ENCODE measurements at places on chromosomes 4 and X. TPM values are rescaled to one million over a fixed set of nuclear protein-coding genes. Genes with fewer than 3 reads are reported as not detected.

GRCh38 chr4:47612116-47613023 is 127.3 kb downstream of the ATP10D start:
- peaks cover 4% of the 10 kb centered on the region for H3K27me3 ChIP-seq
- H3K27ac ChIP-seq, result no peak overlapping the region
- no peak overlapping the region for H3K4me3 ChIP-seq
- H3K4me1 ChIP-seq, result no peaks in the 10 kb centered on the region

DNA sequence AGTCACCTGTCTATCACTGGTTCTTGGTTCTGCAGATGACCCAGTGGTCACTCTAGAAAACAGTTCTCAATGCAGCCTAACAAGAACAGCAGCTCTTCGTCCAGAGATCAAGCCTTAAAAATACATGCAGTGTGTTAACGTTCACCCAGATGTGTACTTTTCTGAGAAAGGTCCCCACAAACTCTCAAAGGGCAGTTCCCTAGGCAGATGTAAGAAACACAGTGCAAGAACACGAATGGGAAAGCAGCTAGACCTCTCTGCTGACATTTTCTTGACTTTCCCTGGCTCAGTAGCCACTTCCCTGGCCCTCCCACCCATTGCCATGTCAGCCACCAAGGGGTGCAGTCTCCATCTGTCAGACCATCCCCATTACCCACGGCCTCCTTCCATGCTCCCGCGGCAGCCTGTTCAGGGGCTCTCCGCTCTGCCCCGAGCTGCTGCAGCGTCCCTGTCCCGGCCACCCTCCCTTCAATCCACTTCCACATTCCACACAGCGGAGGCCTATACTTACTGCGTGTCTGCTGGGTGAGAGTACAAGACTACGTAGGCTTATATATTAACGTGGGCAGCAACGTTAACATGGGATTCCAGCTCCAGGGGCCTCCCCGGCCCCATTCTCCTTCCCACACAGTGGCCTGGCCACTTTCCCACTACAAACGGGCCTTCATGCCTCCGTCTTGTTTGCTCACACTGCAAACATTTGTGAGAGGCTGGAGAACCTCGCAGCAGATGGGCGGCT is 34.3 kb downstream of the IRF2 start:
- no peak overlapping the region for H3K27ac ChIP-seq
- peaks cover 79% of the 10 kb centered on the region for H3K4me1 ChIP-seq
- no peak overlapping the region for H3K4me3 ChIP-seq

DNA sequence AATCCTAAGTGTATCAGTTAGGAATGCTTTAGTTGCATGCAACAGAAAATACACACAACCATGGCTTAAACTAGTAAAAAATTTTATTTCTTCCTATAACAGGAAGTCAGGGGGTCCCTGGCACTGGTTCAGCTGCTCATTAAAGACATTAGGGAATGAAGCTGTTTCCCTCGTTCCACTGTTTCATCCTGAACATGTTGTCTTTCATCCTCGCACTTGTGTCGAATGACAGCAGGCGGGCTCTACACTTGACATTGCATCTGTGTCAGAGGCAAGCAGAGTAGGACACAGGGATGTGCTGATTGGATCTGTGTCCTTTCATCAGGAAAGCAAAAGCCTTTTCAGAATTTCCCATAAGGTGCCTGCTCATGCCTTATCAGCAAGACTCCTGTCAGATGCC is 22.8 kb upstream of the C1QTNF7 start:
- no peak overlapping the region for H3K4me3 ChIP-seq
- H3K4me1 ChIP-seq, result peaks cover 16% of the 10 kb centered on the region
- H3K27me3 ChIP-seq, result peaks cover 2% of the 10 kb centered on the region

DNA sequence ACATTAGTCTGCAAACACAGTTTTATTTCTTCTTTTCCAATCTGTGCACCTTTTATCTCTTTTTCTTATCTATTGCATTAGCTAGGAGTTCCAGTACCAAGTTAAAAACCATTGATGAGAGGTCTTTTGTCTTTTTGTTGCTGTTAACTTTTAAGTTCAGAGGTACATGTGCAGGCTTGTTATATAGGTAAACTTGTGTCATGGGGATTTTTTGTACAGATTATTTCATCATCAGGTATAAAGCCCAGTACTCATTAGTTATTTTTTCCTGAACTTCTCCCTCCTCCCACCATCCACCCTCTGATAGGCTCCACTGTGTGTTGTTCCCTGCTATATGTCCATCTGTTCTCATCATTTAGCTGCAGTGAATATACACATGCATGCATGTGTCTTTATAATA is 349.9 kb downstream of the PDHA2 start:
- no peak overlapping the region for H3K4me3 ChIP-seq
- H3K36me3 ChIP-seq, result no peaks in the 10 kb centered on the region
- H3K27me3 ChIP-seq, result no peaks in the 10 kb centered on the region
- no peaks in the 10 kb centered on the region for H3K4me1 ChIP-seq
- H3K27ac ChIP-seq, result no peak overlapping the region
- DNase-seq, result no peak

Gene CXCL1
- total RNA-seq, result not detected

Gene POLN
- total RNA-seq, result 2.1 TPM

DNA sequence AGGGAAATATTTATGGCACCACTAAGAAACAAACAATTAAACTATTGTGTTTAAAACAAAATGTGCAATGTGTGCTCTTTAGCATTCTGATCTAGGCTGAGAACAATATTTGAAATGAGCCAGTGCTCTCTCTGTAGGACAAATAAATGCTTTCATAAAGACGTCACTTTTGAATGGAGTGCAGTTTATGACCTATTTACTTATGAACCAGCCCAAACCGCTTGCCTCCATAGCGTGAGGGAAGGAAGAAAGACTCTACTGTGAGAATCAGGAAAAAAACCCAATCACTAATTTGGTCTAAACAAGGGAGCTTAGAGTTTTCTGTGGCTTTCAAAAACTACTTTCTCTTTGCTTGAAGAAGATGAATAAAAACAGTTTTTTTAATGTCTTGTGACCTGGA is 39.4 kb downstream of the SAT1 start:
- H3K27ac ChIP-seq, result no peak overlapping the region
- no peaks in the 10 kb centered on the region for H3K36me3 ChIP-seq
- no peak overlapping the region for H3K4me3 ChIP-seq
- H3K4me1 ChIP-seq, result no peaks in the 10 kb centered on the region

Gene PDZD4
- total RNA-seq, result 0.44 TPM

Gene F8A1
- 23.6 TPM for total RNA-seq

DNA sequence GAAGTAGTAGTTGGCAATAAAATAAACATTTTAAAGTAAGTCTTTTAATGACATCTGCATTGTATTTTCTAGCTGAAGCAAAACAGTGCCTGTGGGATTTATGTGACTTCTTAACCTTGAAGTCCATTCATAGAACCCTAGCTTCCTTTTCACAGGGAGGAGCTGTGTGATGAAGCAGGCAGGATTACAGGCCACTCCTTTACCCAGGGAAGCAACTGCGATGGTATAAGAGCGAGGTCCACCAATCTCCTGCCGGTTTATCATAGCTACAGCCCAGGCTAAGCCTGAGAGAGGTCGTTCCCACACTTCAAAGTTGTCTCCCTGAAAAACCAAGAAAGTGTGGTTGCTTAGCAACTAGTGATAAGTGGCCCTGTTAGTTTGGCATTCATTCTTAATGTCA is 7.0 kb downstream of the RPL36A start:
- DNase-seq, result no peak
- peaks cover 8% of the 10 kb centered on the region for H3K4me1 ChIP-seq
- no peak overlapping the region for H3K27ac ChIP-seq

Gene CXCL9
- 0.10 TPM for total RNA-seq

GRCh38 chr4:187544461-187545053 is 451.0 kb upstream of the ZFP42 start:
- H3K4me1 ChIP-seq, result no peaks in the 10 kb centered on the region
- no peaks in the 10 kb centered on the region for H3K27me3 ChIP-seq

DNA sequence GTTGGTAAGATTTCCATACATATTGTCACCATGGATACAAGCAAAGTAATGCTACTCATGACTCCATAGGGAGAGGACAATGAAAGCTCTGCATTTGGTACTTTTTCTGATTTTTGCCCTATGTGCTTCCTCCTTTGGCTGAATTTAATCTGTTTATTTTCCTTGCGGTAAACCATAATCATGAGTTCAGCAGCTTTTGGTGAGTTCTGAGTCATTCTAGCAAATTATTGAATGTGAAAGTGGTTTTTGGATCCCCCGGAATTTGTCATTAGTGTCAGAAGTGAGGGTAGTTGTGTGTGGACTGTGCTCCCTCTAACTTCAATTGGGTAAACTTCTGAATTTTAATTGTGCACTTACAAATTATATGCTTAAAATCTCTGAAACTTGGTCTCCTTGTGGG is 170.3 kb downstream of the MOSPD2 start:
- no peaks in the 10 kb centered on the region for H3K4me1 ChIP-seq
- H3K27me3 ChIP-seq, result no peaks in the 10 kb centered on the region
- no peak overlapping the region for H3K27ac ChIP-seq
- DNase-seq, result no peak
- H3K36me3 ChIP-seq, result no peaks in the 10 kb centered on the region

- H3K4me3 ChIP-seq, result peak within 1 kb of the TSS; percentile 87
- DNase-seq, result peak; percentile 89
- peaks cover 2% of the 10 kb centered on the region for H3K36me3 ChIP-seq
- H3K27ac ChIP-seq, result peak within 1 kb of the TSS; percentile 83
- peaks cover 24% of the 10 kb centered on the region for H3K27me3 ChIP-seq
Observed at GRCh38 chr4:39638354-39639239, at the start of gene SMIM14. Gene SMIM14, minus strand, starts transcription at chr4:39638865. Its CDS starts 33,720 bp downstream, at chr4:39605145.

Gene HTN1
- not detected for total RNA-seq

Gene CENPVL1
- not detected for total RNA-seq

Gene C4orf36
- total RNA-seq, result not detected

DNA sequence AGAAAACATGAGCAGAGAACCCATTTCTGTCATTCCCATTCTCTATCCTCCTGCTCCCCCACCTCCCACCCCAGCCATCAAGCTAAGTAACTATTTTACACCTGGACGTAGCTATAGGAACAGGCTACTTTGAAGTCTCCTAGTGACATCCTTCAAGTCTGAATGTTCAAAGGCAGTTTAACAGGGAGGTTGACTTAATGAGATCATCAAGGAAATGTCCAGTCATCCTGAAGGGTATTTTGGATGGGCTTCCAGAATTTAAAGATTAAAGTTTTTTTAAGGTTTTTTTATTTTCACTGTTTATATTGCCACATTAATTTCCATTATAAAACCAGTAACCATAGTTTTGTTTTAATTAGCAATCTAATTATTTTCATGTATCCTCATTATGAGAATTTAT is 41.1 kb downstream of the HPF1 start:
- H3K4me3 ChIP-seq, result no peak overlapping the region
- peaks cover 18% of the 10 kb centered on the region for H3K4me1 ChIP-seq
- H3K27ac ChIP-seq, result no peak overlapping the region

GRCh38 chr4:82761229-82761628 is 37.4 kb downstream of the SCD5 start:
- H3K36me3 ChIP-seq, result no peaks in the 10 kb centered on the region
- H3K27me3 ChIP-seq, result peaks cover 1% of the 10 kb centered on the region
- DNase-seq, result no peak
- H3K4me3 ChIP-seq, result no peak overlapping the region

DNA sequence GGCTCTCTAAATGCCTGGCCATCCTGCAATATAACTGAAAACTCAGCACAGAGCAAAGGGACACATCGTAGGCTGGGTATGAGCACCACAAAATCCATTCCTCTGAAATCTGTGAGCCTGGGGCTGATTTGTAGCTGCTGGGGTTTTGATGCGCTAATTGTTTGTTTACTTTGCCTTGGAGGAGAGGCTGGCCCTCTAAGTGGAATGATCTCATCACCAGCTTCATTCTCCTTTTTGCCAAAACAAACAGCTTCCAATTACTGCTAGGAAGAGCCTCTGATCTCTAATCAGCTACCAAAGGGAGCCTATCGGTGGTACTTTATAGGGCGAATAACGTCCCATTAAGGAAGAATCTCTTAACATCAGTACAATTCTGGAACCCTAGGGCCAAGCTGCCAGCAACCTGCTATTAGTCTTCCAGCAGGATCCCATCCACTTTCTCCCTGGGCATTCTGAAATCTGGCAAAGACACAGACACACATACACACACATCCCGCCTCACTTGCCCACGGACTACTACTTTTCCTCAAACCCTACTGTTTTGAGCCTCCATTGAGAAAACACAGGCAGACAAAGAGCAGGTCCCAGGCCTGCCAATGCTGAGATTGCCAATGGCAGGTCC is 5.8 kb downstream of the ANOS1 start:
- H3K27ac ChIP-seq, result no peak overlapping the region
- no peak for DNase-seq
- no peaks in the 10 kb centered on the region for H3K36me3 ChIP-seq
- H3K4me1 ChIP-seq, result no peaks in the 10 kb centered on the region
- H3K4me3 ChIP-seq, result no peak overlapping the region

Gene TEC
- 1.3 TPM for total RNA-seq

DNA sequence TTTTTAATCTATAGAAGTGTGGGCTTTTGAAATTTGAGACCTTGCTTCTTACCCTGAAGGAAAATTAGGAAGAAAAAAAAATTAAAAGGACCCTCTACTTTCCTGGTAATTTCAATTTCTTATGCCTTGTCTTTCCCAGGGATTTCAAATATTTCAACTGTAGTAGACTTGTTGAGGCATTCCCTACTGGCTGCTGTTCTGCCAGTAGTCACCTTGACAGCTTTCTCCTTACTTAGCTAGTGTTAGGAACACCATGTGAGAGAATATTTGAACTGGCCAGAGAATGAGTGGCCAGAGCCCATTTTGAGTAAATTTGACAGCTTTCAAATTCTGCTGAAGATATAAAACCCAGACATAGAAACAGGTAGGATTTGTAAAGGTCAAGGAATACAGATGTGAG is 24.0 kb upstream of the GBA3 start:
- H3K36me3 ChIP-seq, result no peaks in the 10 kb centered on the region
- peaks cover 36% of the 10 kb centered on the region for H3K4me1 ChIP-seq
- DNase-seq, result no peak
- H3K27me3 ChIP-seq, result peaks cover 2% of the 10 kb centered on the region

Gene SLIT2
- total RNA-seq, result 0.07 TPM

Gene PNMA6F
- total RNA-seq, result not detected

Gene CHRNA9
- not detected for total RNA-seq

Gene PARM1
- not detected for total RNA-seq

All from activated T-helper 1 cell treated with anti-CD3 and anti-CD28 coated beads, Interleukin-12 subunit alpha, Interleukin-12 subunit beta, Interleukin-2, Interleukin-4 antibody, amounts not matched to agents 30 ng/mL and 10 ng/mL and 1 ng/mL, durations not matched to agents 14 hours and 24 hours and 36 hours (primary cell).